Tibial artery (tissue), 4 donors: ENCODE measurements at places on chromosomes 3 and 15.

DNA sequence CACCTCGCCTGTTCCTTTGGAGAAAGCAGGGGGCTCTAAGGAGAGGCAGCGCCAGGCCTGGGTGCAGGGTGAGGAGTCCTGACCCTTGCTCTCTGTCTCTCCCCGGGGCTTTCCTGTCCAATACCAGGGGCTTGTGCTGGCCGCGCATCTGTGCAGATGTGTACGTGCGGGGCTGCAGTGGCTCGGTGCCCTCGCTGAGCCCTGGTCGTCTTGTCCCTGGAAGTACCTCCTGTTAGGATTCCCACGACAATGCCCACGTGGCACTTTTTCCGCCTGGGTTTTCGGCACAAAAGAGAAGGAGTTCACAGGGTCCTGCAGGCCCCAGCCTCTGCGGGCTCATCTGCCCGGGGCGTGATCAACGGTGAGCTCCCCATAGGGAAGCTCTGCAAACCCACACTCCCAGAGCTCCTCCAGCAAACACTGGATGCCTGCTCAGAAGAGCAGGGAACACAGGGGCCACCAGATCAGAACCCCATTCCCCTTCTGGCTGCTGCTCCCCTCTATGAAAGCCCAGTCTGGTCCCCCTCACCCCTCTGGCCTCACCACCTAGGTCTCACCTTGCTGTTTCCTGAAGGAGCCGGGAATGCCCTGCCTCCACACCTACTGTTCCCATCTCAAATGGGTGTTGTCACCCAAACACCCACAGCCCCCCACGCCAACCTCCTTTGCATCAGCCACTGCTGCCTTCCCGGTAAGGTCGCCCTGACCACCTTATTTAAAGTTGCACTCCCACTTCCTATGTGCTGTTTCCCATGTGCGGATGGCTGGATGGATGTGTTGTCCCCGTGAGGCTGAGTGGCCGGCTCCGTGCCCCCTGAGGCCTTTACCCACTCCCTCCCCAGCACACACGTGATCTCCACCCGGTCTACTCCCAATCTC lies 62.6 kb upstream of the PRR20G start:
- DNase-seq = no peak

DNA sequence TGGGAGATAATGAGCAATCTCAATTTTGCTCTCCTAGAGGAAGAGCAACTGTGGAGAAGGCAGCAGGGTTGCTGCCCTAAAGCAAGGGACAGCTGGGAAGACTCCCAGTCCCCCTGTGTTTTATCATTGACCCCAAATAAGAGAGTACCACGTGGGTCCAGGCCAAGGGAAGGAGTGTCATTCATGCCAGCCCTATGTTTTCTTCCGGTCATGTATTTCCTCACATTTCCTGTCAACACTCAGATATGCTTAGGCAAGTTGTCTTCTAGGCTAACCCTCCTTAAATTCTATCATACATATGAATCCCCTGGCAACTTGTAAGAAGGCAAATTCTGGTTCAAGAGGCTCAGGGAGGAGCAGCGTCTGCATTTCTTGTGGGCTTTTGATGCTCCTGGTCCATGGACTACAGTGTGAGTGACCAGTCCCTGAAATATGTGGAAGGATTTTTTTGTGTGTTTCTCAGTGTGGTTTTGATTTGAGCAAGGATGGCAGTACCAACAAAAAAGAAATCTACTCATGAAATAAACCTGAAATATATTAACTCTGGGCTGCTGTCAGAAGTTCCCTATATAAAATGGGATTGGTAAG lies 31.9 kb upstream of the RPP14 start:
- DNase-seq = no peak

GRCh38 chr3:30266524-30266923 lies 339.9 kb upstream of the TGFBR2 start:
- no peak for DNase-seq

GRCh38 chr15:42448281-42448680 lies 42.7 kb downstream of the ZNF106 start:
- no peak for DNase-seq

DNA sequence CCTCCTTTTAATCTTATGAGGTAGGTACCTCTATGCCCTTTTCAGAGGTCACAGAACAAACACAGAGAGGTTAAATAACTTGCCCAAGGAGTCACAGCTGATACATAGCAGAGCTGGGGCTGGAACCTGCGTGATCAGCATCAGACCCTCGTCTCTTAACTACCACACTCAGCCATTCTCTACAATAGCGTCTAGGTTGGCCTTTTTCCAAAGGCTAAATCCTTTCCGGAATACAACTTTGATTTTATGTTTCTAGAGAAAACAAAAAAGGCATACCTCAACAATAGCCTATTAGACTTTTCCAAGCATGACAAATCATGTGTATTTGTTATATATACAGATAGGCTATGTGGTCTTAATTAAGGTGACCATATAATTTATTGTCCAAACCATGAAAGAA lies 187.2 kb downstream of the RORA start:
- no peak for DNase-seq

DNA sequence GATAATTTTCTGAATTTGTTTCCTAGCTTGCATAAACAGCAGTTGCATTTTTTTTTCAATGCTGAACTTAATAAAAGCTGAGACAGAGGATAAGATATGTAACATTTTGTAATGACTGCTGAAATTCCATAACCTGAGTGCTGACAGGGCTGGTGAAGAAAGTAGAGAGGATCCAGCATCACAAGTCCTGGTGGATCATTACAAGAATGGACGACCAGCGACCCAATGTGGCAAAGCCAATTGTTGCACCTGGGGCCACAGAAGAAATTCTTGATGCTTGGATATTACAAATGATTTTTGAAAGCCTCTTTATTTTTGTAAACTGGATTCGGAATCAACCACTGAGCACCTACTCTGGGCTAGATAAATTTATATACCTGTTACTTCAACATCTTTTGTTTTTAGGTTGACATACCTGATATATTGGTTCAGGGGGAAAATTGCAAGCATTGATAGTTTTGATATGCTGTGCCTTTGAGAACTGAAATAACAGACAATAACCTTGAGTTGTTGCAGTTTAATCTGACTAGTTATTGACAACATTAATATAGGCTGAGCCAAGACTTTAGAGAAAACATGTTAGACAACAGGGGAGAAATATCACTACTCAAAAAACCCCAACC lies 3.9 kb upstream of the ACTL6A start:
- DNase-seq = peak; percentile 55

DNA sequence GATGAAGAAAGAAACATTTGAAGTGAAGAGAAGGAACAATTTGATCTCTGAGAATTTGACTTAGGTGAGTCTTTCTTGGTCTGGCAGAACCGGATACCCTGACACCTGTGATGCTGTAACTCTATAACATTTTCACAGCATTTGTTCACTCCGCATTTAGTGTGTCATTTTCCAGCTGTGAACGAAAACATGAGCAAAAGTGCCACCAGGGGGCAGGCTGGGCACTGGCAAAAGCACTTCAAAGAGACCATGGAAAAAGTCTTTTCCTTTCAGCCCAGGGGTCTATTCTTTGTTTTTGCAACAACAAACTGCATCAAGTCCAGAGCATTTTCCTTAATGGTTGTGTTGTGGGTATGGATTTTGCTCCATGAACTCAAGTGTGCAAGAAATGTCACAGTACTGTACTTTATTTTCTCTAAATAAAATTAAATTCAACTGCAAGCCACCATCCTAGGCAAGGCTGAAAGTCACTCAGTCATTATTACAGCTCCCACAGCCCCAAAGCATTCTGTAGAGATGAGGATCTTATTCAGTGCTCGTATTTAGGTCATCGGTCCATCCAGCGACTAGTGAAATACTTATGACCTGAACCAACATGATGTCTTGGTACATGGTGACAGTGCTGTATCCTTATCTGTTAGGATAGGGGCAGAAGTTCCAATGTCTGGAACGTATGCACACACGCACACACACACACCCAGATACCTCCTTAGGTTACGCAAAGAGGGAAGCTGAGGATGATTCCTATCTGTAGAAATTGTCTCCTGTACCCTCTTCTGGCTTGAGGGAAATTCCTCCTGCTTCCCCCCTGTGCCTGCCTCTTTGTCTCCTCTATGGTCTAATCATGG lies 125.5 kb downstream of the GADL1 start:
- DNase-seq = peak; percentile 79

- DNase-seq = no peak
These were observed 17.6 kb downstream of the CD200R1L start for GRCh38 chr3:112829046-112829445.

- no peak for DNase-seq
These were observed 23.5 kb upstream of the ARPIN start for GRCh38 chr15:89936051-89936785.

DNA sequence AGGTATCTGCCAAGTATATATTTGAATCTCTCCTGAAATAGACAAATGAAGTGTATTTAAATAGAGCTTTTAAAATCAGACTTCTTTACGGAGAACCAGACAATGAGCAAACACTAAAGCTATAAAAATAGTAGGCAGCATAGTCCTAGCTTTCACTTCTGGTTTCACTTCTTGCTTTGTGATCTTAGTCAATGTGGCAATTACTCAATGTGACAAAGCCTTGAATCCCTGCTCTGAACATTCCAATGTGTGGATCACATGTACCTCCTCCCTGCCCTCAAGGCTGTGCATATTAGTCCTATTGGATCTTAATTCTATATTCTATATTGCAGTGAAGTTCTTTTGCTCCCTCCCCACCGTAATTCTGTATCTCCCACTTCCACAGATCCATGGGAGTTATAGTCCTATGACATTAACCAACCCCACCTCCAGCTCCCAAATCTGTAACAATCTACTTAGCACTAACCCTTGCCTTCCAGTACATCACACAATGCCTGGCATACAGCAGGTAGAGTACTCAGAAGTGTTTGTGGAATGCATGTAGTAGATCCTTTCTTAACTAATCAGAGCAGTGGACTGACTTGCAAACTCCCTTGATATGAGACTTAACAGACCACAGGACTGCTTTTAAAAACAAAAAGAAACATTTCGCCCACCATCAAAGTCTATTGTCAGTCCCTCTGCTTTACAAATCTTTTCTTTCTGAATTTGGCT lies 24.3 kb upstream of the CP start:
- no peak for DNase-seq

- DNase-seq = no peak
These were observed 643 bp upstream of the RNU5B-1 start for GRCh38 chr15:65303687-65304380.

- no peak for DNase-seq
These were observed 2.5 kb upstream of the DAZL start for GRCh38 chr3:16607718-16608117.

GRCh38 chr15:67091071-67091979 lies 25.9 kb downstream of the SMAD3 start:
- DNase-seq = no peak

DNA sequence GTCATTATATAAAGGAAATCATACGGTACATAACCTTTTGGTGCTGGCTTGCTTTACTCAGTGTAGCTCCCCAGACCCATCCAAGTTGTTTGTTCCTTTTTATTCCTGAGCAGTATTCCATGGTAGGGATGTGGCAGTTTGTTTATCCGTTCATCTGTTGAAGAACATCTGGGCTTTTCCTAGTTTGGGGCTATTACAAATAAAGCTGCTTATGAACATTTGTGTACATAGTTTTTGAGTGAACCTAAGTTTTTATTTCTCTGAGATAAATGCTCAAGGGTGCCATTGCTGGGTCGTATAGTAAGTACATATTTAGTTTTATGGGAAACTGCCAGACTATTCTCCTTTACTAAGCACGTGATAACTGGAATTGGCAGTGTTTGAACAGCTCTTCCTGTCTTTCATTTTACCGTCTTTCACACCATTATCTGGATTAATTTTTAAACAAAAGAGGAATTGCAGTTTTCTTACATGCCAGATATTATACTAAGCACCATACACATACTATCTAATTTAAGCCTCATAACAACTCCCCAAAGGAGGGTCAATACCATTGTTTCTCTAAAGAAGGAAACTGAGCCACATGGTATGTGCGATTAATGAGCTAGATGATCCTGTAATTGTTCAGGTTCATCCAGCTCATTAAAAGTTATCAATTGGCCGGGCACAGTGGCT lies 85.6 kb downstream of the PTPRG start:
- no peak for DNase-seq

- DNase-seq = peak; percentile 64
These were observed 66.0 kb downstream of the MYO1E start for GRCh38 chr15:59306520-59307164.

GRCh38 chr3:184874709-184875644 lies 63.0 kb downstream of the VPS8 start:
- no peak for DNase-seq

DNA sequence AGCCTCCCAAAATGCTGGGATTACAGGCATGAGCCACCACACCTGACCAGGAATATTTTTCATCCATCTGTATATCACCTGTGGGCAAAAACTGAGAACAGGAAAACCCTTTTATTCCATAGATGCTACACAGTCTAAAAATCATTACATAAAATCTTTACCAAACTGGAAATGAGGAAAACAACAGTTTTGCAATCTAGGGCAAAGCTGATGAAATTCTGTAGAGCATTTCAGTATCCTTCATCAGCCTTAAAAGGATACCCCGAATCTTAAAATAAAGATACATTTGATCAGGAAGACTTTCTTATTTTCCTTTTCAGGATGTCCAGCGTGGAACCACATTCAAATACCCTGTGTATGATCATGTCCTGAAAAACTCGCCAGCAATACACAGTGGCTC lies 7.1 kb downstream of the SIAH2 start:
- DNase-seq = no peak

GRCh38 chr3:43161684-43162229 lies 55.9 kb upstream of the POMGNT2 start:
- DNase-seq = no peak

GRCh38 chr15:95162069-95162468 lies 930.7 kb downstream of the MCTP2 start:
- peak; percentile 21 for DNase-seq

GRCh38 chr15:99683000-99683670 lies 50.1 kb downstream of the LYSMD4 start:
- DNase-seq = no peak

DNA sequence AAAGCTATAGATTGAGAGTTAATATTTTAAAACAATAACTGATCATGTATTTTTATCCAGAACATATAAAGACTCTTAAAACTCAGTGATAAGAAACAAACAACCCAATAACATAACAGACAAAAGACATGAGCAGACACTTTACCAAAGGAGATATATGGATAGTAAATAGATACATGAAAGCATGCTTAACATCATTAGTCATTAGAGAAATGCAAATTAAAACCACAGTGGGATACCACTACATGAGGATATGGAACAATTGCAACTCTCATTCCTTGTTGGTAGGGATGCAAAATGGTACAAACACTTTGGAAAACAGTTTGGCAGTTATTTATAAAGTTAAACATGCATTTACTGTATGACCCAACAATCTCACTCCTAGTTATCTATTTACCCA lies 95.0 kb downstream of the IQCH start:
- no peak for DNase-seq

GRCh38 chr3:24034464-24034863 lies 89.4 kb downstream of the NR1D2 start:
- no peak for DNase-seq

GRCh38 chr3:190446573-190447279 lies 3.0 kb downstream of the TMEM207 start:
- DNase-seq = no peak

GRCh38 chr15:79453446-79453845 lies 21.3 kb downstream of the MINAR1 start:
- no peak for DNase-seq
